ENCODE measurements at places on chromosomes 1 and 21. TPM values are rescaled to one million over a fixed set of nuclear protein-coding genes. Genes with fewer than 3 reads are reported as not detected.

DNA sequence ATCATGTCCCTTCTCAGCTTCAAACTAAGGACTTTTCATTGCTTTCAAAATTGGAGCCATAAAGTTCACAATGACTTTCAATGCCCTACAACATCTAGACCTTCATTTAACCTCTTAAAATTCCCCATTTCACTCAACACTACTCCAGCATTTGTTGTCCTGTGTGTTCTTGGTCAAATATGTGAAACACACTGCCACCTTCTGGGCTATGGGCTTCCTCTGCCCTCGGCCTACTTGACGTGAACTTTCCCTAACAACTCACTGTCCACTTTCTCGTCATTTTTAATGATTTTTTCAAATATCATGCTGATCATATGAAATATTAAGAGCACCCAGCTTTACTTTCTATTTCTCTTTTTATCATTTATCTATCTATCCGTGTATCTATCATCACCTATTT lies 2018.4 kb downstream of the NCAM2 start:
- no peak for DNase-seq
- H3K4me3 ChIP-seq = no peak overlapping the region
- no peaks in the 10 kb centered on the region for H3K36me3 ChIP-seq
- H3K4me1 ChIP-seq = no peaks in the 10 kb centered on the region

DNA sequence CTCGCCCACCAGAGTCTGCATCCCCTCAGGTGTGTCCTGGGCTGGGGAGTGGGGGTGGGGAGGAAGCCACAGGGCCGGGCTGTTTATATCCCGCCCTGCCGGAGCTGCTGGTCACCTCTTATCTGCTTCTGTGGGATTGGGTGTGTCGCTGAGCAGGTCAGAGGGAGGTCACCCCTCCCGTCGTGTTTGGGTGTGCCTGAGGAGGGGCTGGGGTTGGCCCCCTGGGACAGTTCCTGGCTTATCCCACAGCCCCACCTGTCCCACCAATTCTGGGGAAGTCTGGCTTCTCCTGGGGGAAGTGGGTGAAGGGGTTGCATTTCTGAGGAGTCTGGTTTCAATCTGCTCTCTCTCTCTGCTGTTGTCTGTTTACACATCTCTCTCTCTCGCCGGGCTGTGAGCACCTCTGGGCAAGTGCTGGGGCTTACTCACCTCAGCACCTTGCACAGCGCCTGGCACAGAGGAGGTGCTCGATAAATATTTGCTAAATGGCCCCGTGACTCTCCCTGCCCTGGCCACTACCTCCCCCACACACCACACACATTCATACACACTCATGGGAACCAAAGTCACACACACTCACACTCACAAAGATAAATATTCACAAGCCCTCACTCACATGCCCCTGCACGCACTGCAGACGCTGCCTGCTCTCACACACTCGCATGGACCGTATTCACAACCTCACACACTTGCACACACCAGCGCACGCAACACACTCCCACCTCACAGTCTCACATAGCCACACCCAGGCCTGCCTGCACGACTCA lies 8.3 kb downstream of the ELF3 start:
- no peak overlapping the region for H3K4me3 ChIP-seq
- no peaks in the 10 kb centered on the region for H3K4me1 ChIP-seq
- H3K36me3 ChIP-seq = no peaks in the 10 kb centered on the region
- H3K27ac ChIP-seq = no peak overlapping the region

Gene LCK
- 22.3 TPM for total RNA-seq

Gene RAP1GAP
- total RNA-seq = 0.07 TPM

DNA sequence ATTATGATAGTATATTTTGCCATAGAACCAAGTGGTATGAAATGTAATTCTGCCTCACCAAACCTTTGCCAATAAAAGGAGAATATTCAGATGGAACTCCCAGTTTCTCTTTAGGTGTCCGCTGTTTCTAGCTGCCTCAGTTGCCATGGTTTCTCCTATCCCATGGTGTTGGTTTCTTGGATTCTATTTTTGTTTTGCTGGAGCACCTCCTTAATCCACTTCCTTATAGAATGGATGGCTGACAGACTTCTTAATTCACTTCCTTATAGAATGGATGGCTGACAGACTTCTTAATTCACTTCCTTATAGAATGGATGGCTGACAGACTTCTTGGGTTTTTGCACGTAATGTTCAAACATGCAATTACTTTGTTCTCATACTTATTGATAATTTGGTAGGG lies 43.7 kb downstream of the ADARB1 start:
- peaks cover 7% of the 10 kb centered on the region for H3K36me3 ChIP-seq

DNA sequence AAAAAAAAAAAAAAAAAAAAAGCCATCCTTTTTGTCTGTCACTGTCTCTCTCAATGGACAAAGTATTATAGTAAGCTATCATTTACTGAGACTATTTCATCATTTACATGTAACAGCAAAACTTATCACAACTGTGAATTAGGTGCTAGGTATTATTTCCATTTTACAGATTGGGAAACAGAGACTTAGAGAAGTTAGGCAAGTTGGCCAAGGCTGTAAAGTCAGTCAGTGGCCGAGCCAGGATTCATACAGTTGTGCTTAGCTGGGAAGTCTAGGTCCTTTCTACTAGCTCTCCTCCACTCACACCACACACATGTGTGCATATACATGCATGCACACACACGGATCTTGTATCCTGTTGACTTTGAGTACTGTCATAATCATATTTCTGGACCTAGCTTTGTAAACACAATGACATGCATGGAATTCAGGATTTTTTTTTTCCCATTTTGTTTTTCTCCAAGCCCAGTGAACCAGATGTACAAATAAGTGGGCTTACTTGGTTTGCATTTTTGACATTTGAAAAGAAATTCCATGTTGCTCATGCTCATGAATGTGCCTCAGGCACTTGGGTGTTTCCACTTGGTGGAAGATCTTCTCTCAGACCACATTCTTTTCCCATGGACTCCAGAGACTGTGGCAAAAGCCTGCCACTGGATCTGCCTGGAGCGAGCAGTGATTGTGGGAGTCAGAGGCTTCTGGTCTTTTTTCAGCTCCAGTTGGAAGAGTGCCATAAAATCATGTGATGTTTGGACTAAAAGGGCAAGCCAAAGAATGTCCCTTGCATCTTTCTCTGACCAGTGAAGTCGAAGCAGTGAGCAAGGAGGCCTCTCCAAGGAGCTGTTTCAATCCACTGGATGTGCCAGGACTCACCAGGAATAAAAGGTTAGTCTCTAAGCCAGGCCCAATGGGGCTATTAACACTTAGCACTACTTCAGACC lies 61.7 kb upstream of the DNAJC6 start:
- no peak overlapping the region for H3K27ac ChIP-seq
- no peak overlapping the region for H3K4me3 ChIP-seq
- H3K4me1 ChIP-seq = no peaks in the 10 kb centered on the region
- DNase-seq = no peak
- no peaks in the 10 kb centered on the region for H3K36me3 ChIP-seq

Gene IGSF3
- total RNA-seq = 0.49 TPM
